Retina (tissue), 1 donor: ENCODE measurements at places on chromosomes 6 and 20.

DNA sequence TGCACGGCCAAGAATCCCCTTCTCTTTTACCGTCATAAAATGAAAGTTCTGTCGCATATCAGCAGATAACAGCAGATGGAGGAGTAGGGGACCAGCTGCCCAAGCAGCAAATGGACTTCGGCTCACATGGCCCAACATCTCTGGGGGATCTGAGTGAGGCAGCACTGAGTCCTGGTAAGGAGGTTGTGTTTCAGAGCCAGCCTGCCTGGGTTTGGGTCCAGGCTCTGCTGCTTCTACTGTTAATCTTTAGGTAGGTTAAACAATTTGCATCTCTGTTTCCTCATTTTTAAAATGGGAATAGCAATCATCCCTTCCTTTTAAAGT, 193.6 kb downstream of the DOK5 start:
- DNase-seq = no peak

DNA sequence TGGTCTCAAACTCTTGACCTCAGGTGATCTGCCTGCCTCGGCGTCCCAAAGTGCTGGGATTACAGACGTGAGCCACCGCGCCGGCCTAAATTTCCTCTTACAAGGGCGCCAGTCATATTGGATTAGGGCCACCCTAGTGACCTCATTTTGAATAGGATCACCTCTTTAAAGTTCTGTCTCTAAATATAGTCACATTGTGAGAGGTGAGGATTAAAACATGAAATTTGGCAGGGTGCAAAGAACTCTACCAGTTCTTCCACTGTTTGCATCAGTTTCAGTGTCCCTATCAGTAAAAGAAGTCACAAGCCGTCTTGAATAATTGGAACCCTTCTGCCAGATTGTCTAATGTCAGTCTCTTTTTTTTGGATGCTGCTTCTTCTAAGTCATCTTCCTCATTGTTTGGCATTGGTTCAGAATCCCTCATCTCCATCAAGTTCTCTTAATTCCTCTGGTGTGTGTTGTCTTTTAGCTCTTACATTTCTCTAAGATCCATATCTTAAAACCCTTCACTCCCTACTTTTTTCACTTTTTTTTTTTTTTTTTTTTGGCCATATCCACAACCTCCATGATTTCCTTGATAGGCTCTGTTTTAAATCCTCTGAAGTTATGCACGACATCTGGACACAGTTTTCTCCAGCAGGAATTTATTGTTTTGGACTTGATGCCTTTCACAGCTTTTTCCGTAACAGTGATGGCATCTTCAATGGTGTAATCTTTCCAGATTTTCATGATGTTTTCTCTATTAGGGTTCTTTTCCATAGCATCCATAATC, 56.8 kb downstream of the NCOA3 start:
- no peak for DNase-seq

DNA sequence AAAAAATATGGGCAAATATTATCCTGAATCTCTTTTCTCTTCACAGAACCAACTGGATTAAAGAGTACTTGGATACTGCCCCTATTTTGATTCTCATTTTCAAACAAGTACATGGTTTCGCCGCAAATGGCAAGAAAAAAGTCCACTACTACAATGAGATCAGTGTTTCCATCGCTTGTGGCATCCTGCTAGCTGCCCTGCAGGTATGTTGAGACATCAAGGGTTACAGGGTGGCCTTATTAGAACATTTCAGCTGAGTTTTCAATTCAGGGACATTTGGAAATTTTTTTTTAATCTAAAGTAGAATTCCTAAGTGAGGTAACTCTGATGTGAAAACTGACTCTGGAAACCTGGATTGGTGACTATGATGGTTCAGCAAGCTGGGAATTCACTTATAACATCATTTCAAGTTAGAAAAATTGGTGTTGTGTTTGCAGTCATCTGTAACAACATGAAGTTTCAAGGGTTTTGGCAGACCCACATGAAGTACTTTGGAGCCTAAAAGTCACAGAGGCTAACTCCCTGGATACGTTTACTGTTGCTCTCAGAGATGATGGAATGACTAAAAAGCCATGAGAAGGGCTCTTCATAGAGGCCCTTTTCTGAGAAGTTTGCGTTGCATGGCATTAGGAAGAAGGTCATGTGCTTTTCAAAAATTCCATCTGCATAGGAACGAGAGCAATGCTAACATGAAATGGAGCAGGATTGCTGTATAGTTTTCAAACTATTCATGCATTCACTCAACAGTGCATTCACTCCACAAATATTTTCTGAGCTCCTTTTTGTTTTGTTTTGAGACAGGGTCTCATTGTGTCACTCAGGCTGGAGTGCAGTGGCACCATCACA, 25.5 kb downstream of the IYD start:
- no peak for DNase-seq

GRCh38 chr6:95636552-95637431, 59.5 kb downstream of the MANEA start:
- no peak for DNase-seq
